ENCODE measurements at places on chromosomes 16 and 17.

DNA sequence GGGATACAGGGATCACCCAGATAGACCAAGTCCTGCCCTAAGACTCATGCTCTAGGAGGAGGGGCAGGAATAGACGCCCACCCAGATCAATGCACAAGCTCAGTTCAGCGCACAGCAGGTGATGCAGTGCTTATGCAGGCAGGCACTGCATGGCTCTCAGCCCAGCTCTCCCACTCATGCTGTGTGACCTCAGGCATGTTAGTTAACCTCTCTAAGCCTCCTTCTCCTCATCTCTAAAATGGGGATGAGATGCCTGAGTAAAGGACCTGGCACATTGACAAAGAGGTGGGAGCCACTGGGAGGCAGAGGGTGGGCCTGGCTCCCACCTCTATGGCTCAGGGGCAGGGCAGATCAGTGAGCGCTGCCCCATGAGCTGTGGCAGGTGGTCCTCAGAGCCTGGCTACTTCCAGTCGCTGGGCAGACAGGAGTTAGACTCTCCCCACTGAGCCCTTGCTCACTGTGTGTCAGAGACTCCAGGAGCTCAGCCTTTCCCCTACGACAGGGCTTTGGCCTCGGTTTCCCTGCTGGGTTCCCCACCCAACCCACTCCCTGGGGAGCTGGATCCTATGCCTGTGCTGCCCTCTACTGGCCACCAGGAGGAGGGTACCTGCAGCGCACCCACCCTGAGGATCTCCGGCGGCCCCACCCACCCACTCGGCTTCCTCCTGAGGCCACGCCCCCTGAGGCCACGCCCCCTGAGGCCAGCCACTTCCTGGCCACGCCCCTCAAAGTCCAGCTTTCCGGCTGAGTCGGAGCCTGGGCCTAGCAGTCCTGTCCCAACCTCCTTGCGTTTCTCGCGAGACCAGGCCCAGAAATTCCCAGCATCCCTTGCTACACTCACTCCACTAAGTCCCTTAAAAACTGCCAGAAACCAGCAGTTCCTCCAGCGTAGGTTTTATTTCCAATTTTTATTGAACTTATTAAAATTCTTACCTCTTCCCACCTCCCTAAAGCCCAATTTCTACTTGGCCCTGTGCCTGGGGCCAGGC is 196.1 kb downstream of the GSG1L start:
- peak; percentile 95 for DNase-seq

DNA sequence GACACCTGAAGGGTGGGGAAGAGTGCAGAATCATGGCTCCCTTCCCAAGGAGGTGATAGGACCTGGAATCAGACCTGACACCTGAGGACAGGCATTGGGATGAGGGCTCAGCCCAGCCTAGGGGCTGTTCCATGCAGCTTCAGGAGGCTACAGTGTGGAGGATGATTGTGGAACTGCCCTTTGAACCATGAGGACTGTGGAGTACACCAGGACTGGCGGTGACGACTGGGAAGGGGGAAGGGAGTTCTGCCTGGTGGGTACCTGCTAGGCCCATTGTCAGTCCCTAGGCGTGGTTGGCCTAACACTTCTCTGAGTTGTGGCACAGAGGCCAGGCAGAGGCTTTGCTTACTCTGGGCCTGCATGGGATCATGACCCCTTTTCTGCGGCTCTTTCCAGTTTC is 76.1 kb downstream of the MPRIP start:
- DNase-seq = no peak

DNA sequence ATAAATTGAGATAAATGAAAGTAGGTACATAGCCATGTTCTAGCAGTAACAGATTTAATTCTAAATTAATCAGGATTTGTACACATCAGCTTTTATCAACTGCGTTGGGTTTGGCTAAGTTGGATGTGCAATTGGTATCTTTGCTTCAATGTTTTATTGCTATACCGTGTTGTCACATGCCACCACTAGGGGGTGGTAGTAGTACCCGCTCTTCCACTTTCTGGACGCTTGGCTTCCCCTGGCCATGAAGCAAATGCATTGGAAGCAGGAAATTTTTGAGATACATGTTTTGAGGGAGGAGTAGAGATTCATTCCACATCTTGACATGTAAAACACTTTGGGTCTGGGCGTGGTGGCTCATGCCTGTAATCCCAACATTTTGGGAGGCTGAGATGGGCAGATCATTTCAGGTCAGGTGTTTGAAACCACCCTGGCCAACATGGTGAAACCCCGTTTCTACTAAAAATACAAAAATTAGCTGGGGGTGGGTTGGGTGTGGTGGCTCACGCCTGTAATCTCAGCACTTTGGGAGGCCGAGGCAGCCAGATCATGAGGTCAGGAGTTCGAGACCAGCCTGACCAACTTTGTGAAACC is 58.6 kb downstream of the EMP2 start:
- DNase-seq = peak; percentile 68

- DNase-seq = no peak
Observed at GRCh38 chr16:50853329-50853728, 111.4 kb downstream of the CYLD start.

GRCh38 chr16:14564861-14565687 is 65.0 kb downstream of the PARN start:
- no peak for DNase-seq

GRCh38 chr17:19021622-19022083 is 17.1 kb upstream of the FAM83G start:
- no peak for DNase-seq

DNA sequence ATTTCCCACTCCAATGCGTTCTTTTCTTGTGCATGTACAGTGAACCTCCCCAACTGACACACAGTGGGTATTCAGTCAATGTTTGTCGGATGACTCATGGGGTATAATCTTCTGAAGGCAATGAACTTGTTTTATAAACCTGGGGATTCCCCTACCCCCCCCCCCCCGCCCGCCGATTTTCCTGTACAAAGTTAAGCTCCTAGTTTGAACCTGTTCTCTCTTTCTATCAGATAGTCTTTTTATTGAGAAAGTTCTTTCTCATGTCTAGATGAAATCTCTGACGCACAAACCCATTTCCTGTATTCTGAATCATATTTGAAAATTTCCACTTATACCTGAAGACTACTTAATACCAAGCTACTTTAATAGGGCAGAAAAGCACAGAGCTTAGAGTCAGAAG is 338.3 kb downstream of the CA10 start:
- DNase-seq = no peak

GRCh38 chr16:3457434-3458252 is 14.2 kb downstream of the NAA60 start:
- DNase-seq = peak; percentile 99

GRCh38 chr16:30509081-30509765 is 17.1 kb downstream of the ZNF768 start:
- no peak for DNase-seq

DNA sequence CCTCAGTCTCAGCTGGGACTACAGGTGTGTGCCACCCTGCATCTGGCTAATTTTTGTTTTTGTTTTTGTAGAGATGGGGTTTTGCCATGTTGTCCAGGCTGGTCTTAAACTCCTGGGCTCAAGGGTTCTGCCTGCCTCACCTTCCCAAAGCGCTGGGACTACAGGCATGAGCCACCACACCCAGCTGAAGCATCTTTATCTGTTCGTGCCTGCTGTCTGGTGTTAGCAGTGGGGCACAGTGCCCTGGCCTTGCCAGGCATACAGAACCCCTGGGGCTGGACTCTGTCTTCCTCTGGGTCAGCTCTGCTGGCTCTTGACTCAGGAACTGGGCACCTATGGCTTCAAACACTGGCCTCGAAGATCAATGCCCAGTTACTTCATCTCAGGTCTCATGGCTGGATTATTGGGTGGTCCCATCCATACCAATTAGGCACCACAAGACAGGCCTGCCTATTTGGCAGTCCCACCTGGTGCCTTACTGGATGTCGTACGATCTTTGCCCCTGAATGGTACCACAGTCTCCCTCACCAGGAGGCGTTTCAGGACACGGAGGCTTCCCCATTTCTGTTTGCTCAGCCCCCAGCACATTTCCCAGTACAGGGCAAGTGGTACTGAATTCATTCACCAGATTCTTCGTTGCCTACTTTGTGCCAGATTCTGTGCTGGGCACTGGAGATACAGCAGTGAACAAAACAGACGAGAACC is 99.3 kb downstream of the RAB11FIP4 start:
- DNase-seq = no peak

- DNase-seq = no peak
Observed at GRCh38 chr17:1997289-1997926, 27.7 kb downstream of the RTN4RL1 start.

- no peak for DNase-seq
Observed at GRCh38 chr17:32302037-32302436, 36.4 kb downstream of the RHBDL3 start.

- DNase-seq = no peak
Observed at GRCh38 chr17:58242171-58242784, 3.9 kb downstream of the LPO start.

- DNase-seq = no peak
Observed at GRCh38 chr16:7581175-7581574, 248.5 kb downstream of the RBFOX1 start.

DNA sequence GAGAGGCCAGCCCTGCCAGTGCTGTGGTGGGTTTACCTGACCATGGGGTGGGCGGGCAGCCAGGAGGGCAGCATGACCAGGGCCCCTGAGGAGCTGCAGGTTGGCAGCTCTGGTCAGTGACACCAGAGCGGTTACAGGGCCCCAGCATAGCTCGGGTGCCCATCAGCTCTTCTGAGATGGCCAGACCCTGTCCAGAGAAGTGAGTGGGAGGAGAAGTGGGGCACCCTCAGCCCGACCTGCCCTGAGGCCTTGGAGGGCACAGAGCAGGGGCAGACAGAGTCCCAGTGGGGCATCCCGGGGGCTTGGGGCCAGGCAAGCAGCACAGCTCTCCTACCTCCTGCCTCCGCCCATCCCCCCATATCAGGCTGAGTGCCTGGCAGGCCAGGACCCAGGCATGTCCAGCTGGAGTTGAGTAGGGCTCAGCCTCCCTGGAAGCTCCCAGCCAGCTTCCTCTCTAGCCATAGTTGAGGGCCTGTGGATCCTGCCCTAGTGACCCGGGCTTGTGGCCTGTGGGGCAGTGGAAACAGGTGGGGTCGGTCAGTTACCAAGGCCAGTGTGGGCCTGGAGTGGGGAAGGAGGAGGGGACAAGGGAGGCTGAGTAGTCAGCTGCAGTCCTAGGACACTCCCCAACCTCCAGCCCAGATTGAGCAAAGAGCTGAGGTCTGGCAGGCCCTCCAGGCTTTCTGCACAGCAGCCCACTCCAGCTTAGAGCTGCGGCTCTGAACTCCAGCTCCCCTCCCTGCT is 83.5 kb downstream of the AMFR start:
- no peak for DNase-seq

GRCh38 chr16:11914210-11915113 is 1.3 kb downstream of the GSPT1 start:
- peak; percentile 24 for DNase-seq

GRCh38 chr16:85663891-85664321 is 24.8 kb downstream of the GINS2 start:
- no peak for DNase-seq

DNA sequence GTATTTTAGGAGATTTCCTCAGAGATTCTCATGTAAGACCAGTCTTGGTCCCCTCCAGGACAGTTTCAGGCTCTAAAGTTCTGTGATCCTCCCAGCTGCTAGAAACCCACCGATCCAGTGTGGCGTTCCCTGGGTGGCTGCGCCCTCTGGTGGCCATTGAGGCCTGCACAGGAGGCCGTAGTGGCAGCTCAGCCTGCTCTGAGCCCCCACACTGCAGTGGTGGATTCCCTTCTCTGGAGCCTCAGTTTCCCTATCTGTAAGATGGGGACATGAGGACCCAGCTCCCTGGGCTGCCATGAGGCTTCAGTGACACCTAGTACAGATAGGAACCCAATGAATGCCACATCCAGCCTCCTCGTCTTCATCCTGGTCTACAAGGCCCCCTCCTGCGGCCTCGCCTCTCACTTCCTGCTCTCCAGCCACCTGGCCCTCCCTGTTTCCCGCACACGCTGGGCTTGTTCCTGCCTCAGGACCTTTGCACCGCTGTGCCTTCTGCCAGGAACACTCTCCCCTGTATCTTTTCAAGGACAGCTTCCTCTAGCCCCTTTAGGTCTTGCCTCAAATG is 16.5 kb downstream of the CCDC102A start:
- peak; percentile 86 for DNase-seq

- DNase-seq = no peak
Observed at GRCh38 chr16:74070237-74070636, 226.4 kb upstream of the PSMD7 start.

- no peak for DNase-seq
Observed at GRCh38 chr16:28298511-28298878, 6.2 kb downstream of the SBK1 start.

- no peak for DNase-seq
Observed at GRCh38 chr16:14283786-14284185, 212.7 kb downstream of the MRTFB start.

- DNase-seq = peak; percentile 89
Observed at GRCh38 chr17:7177191-7177953, 1.8 kb downstream of the ASGR1 start.

DNA sequence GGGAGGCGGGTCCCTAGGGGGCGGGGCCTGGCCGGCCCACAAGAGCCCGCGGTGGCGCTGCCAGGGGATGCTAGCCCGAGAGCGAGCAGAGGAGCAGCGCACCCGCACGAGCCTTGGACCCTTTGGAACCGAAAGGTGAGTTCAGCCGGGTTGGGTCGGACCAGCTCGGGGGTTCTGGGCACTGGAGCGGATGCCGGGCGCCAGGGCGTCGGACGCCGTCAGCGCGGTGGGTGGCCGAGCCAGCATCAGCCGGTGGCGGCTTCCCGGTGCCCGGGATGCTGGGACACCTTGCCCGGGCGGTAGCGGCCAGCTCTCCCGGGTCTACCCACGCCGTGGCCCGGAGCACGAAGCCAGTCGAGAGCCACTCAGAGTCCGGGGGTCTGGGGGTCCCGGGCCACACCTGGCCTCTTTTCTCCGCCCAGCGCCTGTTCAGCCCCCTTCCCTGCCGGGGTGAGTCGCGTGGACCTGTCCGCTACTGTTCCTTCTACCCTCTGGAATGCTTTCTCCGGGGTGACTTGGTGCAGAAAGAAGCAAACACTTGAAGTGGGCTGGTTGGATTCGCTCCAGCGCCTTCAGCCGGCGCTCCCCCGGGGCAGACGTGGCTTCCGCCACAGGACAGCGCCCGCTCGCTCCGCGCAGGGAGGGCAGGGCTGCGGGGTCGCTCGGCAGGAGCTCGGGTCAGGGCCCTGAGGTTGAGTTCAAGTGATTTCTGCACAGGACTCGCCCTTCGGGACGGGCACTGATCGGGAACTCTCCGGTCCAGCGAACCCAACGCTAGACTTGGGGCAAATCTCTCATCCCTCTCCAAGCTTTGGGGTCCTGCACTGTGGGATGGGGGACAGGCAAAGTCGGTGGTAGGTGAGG is at the start of gene SCNN1G:
TSS of gene SCNN1G (plus strand) at position 67 of the 864 bp plus-strand sequence. CDS start 3,527 bp downstream, outside the sequence.
- DNase-seq = peak; percentile 26

- no peak for DNase-seq
Observed at GRCh38 chr16:1034230-1035065, 38.1 kb upstream of the SSTR5 start.

DNA sequence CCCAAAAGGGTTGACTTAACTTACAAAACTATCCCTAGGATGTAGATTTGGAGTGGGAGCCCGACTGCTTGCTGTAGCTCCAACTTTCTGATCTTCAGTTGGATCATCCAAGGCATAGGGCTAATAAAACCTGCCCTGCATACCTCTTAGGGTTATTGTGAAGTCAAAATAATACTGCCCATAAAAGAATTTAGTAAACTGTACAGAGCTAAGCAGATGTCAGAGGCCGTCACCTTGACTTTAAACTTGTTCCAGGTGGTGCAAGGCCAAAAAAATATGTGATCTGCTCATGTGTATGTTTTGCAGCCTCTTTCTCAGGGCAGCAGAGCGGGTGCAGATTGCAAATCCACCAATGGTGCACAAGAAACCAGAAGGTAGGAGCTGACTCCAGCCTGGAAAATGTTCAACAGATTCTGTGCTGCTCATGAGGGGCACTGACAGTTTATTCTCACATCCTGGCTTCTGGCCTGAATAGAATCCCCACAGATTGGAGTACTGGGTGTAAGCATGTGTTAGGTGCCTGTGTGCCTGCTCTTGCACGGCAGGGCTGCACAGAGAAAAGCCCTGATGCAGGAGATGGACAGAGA is 180.7 kb downstream of the MAP2K4 start:
- no peak for DNase-seq
